ENCODE measurements at places on chromosomes 11 and 22.
A peak's percentile ranks its signal among the peaks of the same experiment; 100 is the strongest.

GRCh38 chr11:103920933-103921332, 115.5 kb upstream of the DDI1 start:
- H3K27me3 ChIP-seq = no peaks in the 10 kb centered on the region
- no peak overlapping the region for H3K4me3 ChIP-seq
- H3K4me1 ChIP-seq = no peaks in the 10 kb centered on the region
- no peaks in the 10 kb centered on the region for H3K36me3 ChIP-seq

DNA sequence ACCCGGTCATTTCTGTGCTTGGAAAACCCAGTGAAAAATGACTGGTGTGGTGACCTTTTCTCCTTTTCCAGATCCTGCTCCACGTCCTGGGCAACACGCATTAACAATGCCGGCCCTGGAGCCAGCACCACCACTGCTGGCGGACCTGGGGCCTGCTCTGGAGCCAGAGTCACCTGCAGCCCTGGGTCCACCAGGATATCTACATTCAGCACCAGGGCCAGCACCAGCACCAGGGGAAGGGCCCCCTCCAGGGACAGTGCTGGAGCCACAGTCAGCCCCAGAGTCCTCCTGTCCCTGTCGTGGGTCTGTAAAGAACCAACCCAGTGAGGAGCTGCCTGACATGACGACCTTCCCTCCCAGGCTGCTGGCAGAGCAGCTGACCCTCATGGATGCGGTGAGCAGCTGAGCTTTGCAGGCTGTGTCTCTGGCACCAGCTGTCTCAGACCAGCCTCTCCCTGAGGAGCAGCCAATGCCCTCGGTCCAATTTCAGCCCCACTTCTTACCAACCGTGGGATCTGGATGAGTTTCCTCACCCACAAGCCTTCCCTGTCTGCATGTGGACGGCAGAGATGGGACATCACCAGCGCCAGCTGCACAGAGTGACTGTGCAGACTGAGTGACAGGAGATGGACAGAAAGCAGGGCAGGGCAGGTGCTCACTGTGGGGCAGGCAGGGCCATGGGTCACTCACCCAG, 1.9 kb downstream of the RGL4 start:
- H3K36me3 ChIP-seq = peaks cover 11% of the 10 kb centered on the region
- no peak overlapping the region for H3K4me3 ChIP-seq
- no peak overlapping the region for H3K27ac ChIP-seq
- no peaks in the 10 kb centered on the region for H3K27me3 ChIP-seq
- no peaks in the 10 kb centered on the region for H3K4me1 ChIP-seq

- no peaks in the 10 kb centered on the region for H3K36me3 ChIP-seq
- peak; percentile 81 for DNase-seq
These were observed 66.8 kb downstream of the THAP12 start for GRCh38 chr11:76313913-76314740.

- H3K27ac ChIP-seq = no peak overlapping the region
- H3K36me3 ChIP-seq = peaks cover 5% of the 10 kb centered on the region
- H3K4me1 ChIP-seq = 0 out of 2 replicates have a peak, but pooled peaks cover 4% of the 10 kb centered on the region
- H3K4me3 ChIP-seq = no peak overlapping the region
These were observed 377.4 kb downstream of the DYNC2H1 start for GRCh38 chr11:103486604-103487003.

DNA sequence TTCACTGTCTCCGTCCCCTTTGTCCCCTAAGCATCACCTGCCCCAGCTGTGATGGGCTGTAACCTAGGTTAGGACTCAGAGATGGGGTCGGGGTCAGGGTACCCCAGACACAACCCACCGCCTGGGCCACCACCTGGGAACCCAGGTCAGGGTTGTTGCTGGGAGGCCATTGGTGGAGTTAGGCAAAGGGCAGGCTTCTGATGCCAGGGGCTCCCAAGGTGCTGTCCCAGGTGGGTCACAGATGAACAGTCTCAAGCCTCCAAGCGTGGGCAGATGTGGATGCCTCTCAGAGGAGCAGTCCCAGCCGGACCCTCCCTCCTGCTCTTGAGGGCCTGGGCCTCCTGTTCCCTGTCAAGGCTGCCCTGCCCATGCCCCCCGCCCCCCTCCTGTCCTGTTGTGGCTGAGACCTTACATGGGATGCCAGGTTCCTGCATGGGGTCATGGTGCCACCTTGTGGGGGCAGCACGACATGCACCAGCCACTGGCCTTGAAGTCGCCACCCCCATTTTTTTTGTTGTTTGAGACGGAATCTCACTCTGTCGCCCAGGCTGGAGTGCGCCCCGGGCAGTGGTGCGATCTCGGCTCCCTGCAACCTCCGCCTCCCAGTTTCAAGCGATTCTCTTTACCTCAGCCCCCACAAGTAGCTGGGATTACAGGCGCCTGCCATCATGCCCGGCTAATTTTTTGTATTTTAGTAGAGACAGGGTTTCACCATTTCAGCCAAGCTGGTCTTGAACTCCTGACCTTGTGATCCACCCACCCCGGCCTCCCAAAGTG, 12.1 kb downstream of the GATD1 start:
- DNase-seq = peak; percentile 88
- peak overlapping the region; percentile 72 for H3K27ac ChIP-seq
- peaks cover 8% of the 10 kb centered on the region for H3K4me1 ChIP-seq
- no peaks in the 10 kb centered on the region for H3K27me3 ChIP-seq

DNA sequence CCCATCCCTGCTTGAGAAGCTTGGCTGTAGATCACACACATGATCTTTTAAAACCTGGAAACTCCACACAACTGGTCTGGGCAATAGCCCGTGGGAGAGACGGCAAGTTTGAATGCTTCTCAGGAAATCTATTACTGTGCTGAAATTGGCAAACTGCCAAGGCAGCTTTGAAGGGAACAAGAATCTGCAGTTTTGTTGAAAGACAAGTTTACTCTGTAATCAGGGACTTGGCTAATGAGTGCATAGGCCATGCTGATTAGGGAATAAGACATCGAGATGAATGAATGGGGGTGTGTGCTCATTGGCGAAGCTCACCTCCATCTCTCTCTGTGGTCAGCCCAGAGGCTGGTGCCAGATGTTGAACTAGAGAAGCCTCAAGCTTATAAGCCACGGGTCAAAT, 218.8 kb downstream of the HIPK3 start:
- H3K27ac ChIP-seq = no peak overlapping the region
- no peak overlapping the region for H3K4me3 ChIP-seq
- H3K36me3 ChIP-seq = no peaks in the 10 kb centered on the region
- no peaks in the 10 kb centered on the region for H3K27me3 ChIP-seq
- peaks cover 8% of the 10 kb centered on the region for H3K4me1 ChIP-seq

- no peaks in the 10 kb centered on the region for H3K27me3 ChIP-seq
- no peaks in the 10 kb centered on the region for H3K36me3 ChIP-seq
- H3K27ac ChIP-seq = no peak overlapping the region
- H3K4me3 ChIP-seq = peak overlapping the region; percentile 63
These were observed 17.9 kb downstream of the CRELD2 start for GRCh38 chr22:49936018-49936972.

Measured in GM23338 (cell line).